DMS 273 treated with DMSO at 0.1 percent for 48 hours (cell line): ENCODE measurements at places on chromosomes 6 and 20.

- DNase-seq = no peak
These were observed 862 bp downstream of the C20orf96 start for GRCh38 chr20:289693-290083.

DNA sequence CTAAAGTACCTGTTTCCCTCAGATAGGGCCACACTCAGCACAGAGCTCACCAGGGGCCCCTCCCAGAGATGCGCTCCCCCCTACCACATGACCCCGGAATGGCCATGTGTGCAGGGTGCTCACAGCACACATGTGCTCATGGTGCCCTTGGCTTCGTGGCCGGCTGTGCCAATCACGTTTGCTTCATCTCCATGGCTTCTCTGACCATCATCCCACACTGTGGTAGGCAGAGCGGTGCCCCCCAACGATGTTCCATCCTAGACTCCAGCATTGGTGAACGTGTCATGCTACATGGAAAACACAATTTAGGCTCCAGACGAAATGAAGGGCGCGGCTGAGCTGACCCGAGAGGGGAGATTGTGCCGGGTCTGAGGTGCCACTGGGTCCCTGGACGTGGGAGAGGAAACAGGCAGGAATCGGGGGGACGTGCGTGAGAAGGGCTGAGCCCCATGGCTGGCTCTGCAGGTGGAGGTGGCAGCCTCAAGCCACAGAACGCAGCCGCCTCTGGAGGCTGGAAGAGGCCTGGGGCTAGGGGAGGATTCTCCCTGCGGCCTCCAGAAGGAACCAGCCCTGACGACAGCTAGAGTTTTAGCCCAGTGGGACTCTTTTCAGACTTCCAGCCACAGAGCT lies 126.5 kb downstream of the DLL1 start:
- no peak for DNase-seq

GRCh38 chr20:63267691-63268090 lies 4.9 kb upstream of the ARFGAP1 start:
- DNase-seq = no peak

DNA sequence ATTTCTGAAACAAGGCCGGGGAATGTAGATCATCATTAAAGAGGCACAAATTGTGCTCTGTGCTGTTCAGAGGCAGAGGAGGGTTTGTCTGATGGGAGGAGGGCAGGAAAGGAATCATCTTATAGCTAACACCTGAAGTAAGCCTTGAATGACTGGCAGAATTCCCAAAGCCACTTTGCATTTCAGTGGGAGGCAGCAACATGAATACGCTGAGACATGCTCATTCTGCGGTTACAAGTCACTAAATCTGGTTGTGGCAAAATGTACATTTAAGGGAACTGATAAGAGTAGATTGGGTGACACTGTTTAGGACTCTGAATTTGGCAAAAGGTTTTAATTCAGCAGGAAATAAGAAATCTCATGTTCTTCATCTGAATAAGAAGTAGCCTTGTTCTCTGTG lies 4.4 kb upstream of the COL19A1 start:
- DNase-seq = peak; percentile 71

DNA sequence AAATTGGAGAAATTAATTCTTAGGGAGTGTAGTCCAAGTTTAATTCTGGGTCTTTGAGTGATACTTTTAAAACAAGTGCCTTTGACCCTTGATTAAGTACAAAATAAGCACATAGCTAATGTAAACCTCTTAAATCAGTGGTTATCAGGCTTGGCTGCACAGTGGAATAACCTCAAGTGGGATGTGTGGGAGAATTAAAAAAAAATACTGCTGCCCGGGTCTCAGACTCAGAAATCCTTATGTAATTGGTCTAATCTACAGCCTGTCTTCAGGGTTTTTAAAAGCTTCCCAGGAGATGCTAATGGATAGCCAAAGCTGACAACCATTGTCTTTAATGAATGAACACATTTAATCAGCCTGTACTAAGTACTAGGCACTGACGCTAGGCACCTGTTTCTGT lies 28.5 kb upstream of the TMEM14A start:
- no peak for DNase-seq

DNA sequence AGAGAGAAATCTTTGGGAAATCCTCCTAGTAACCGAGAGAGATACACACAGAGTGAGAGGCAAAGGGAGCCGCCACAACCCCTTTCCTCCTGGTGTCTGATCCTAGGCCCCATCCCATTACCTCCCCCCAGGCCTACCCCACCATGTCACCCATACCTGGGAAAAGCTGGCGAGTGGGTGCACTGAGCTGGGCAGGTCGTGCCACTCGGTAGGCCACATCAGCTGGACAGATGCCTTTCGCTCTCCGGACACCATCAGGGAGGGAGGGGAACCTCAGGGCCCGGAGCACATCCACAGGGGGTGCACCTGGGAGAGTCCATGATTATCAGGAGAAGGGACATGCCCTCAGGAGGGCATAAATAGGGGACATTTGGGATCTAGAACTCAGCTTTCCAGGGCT lies 3.1 kb downstream of the COL11A2 start:
- no peak for DNase-seq

DNA sequence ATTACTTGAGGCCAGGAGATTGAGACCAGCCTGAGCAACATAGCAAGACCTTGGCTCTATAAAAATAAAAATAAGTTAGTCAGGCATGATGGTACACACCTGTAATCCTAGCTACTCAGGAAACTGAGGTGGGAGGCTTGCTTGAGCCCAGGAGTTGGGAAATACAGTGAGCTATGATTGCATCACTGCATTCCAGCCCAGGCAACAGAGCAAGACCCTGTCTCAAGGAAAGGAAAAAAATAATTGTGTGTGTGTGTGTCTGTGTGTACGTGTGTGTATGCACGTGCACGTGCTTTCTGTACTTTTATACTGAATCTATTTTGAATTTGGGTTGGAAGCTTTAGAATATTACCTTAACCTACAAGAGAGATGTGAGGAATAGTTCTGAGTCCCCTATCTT lies 58.9 kb downstream of the KIZ start:
- DNase-seq = no peak

DNA sequence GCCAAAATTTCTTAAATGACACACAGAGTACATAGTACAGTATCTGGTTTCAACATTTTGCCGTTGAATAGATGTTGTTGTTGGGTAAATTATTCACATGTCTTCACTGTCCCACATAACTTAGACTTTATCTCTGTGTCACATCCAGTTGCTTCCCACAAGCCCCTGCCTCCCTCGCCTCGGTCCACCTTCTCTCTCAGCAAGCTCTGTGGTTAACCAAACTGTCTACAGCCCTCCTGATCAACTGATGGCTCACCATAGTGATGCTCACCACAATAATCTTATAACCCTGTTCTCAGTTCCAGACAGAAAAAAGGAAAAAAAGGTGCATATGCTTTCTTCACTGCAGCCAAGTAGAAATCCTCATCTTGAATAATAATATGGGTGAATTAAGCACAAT lies 23.0 kb downstream of the IL17F start:
- DNase-seq = no peak

GRCh38 chr6:147509891-147510290 lies 1.4 kb downstream of the SAMD5 start:
- no peak for DNase-seq

GRCh38 chr6:34159844-34160243 lies 14.0 kb upstream of the GRM4 start:
- DNase-seq = no peak

DNA sequence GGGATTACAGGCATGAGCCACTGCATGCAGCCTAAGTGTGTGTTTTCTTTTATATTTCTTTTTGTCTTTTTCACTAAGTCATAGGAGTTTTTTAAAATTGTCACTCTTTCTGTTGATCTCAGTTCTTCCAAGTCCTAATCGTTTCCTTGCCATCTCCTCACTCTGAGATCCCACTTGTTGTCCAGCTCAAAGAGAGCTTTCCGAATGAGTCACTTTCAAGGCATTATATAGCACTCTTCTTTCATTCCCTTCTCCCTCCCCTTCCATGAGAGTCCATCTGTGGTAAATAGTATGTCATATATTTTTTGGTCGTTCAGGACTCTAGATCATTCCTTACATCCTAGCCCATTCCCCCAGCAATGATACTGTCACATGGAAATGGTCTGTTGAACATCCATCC lies 4.3 kb downstream of the VAPB start:
- no peak for DNase-seq

- DNase-seq = no peak
These were observed 59.6 kb downstream of the SPTLC3 start for GRCh38 chr20:13068336-13068735.

DNA sequence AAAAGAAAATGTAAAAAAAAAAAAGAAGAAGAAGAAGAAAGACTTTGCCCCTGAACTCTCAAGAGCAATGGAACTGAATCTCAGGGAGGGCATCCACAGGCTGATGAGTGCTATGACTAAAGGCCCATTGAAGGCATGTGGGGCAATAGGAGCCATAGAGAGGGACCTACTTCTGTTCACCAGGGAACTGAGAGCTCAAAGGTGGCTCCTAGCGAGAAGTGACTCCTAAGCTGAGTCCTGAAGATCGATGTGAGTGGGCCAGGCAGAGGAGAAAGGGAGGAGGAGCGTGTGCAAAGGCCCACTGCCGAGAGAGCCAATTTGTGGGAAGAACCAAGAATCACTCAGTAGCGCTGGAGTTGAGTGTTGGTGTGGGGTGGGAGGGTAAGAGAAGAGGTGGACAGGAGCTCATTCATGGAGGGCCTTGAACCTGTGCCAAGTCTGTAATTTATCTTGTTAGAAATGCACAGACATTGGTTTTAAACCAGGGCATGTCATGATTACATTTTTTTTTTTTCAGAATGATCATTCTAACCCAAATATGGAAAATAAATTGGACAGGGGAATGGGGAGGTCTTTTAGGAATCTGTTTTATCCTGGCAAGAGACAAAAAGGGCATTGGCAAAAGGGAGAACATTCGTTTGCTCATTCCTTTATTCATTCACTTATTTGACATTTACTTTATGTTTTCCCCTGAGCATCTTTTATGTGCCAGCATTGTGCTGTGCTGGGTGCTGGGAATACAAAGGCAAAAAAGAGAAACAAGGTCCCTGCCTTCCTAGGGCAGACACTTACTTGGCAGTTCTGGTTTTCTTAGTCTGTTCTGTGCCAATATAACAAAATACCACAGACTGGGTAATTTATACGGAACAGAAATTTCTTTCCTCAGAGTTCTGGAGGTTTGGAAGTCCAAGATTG lies 67.4 kb upstream of the DSP start:
- DNase-seq = no peak
